ENCODE measurements at places on chromosomes 3 and 15. TPM values are rescaled to one million over a fixed set of nuclear protein-coding genes. Genes with fewer than 3 reads are reported as not detected.

DNA sequence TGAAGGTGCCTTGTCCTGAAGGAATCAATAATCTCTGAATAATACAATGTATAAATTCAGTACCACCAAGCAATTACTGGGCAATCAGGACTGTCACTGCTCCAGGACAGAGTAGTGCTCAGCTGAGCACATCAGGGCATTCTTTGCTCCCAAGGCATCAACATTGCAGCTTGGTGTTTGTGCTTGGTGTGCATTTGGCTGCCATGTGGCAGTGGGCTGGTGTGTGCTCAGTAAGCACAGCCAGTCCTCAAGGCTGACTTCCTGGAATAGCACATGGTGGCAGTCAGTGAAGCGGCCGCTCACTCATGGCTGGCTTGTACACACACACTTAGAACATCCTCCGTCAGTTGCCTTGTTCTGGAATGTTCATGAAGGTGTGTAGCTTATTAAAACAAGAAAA is 217.0 kb downstream of the EPHB1 start:
- DNase-seq, result no peak
- H3K4me1 ChIP-seq, result no peaks in the 10 kb centered on the region
- no peaks in the 10 kb centered on the region for H3K27me3 ChIP-seq
- no peak overlapping the region for H3K27ac ChIP-seq
- H3K36me3 ChIP-seq, result no peaks in the 10 kb centered on the region

GRCh38 chr3:42216931-42217333 is 49.1 kb downstream of the CCK start:
- H3K4me3 ChIP-seq, result no peak overlapping the region
- peaks cover 72% of the 10 kb centered on the region for H3K36me3 ChIP-seq

- H3K27ac ChIP-seq, result peak overlapping the region; percentile 87
- H3K27me3 ChIP-seq, result no peaks in the 10 kb centered on the region
- H3K36me3 ChIP-seq, result peaks cover 35% of the 10 kb centered on the region
- peaks cover 33% of the 10 kb centered on the region for H3K4me1 ChIP-seq
- DNase-seq, result peak; percentile 96
Observed at GRCh38 chr3:49133226-49133951, 539 bp upstream of the LAMB2 start.

GRCh38 chr3:155230382-155230781 is 63.1 kb downstream of the STRIT1 start:
- no peak overlapping the region for H3K4me3 ChIP-seq
- DNase-seq, result no peak
- H3K36me3 ChIP-seq, result no peaks in the 10 kb centered on the region
- H3K4me1 ChIP-seq, result peaks cover 17% of the 10 kb centered on the region

- no peak overlapping the region for H3K4me3 ChIP-seq
- H3K27ac ChIP-seq, result no peak overlapping the region
Observed at GRCh38 chr3:101695779-101696372, 9.4 kb upstream of the RPL24 start.

- no peak overlapping the region for H3K4me3 ChIP-seq
- no peak overlapping the region for H3K27ac ChIP-seq
- H3K36me3 ChIP-seq, result no peaks in the 10 kb centered on the region
- peaks cover 42% of the 10 kb centered on the region for H3K4me1 ChIP-seq
Observed at GRCh38 chr15:71801935-71802655, 8.3 kb upstream of the NR2E3 start.

DNA sequence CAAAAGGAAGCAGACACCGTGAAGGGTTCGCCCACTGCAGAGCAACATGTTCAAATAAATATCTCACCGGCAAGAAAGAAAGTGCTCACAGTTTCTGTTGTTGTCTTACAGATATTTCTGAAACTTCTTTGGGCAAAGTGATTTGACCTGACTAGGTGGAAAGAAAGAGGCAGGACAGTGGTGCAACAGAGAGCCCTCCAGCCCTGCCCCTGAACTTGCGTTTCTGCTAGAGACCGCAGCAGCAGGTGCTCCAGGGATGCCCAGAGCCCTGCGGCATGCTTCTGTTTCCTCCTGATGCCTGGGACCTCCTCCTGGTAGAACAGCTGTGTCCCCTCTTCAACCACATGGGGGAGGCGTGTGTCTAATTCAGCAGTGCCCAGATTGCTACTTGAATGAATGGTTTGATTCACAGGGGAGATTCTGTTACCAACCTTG is 123.4 kb downstream of the ATP10A start:
- H3K4me3 ChIP-seq, result no peak overlapping the region
- peak; percentile 63 for DNase-seq
- H3K27ac ChIP-seq, result no peak overlapping the region

- no peak for DNase-seq
- no peak overlapping the region for H3K4me3 ChIP-seq
- no peak overlapping the region for H3K27ac ChIP-seq
Observed at GRCh38 chr3:97713634-97714033, 50.9 kb upstream of the ARL6 start.

DNA sequence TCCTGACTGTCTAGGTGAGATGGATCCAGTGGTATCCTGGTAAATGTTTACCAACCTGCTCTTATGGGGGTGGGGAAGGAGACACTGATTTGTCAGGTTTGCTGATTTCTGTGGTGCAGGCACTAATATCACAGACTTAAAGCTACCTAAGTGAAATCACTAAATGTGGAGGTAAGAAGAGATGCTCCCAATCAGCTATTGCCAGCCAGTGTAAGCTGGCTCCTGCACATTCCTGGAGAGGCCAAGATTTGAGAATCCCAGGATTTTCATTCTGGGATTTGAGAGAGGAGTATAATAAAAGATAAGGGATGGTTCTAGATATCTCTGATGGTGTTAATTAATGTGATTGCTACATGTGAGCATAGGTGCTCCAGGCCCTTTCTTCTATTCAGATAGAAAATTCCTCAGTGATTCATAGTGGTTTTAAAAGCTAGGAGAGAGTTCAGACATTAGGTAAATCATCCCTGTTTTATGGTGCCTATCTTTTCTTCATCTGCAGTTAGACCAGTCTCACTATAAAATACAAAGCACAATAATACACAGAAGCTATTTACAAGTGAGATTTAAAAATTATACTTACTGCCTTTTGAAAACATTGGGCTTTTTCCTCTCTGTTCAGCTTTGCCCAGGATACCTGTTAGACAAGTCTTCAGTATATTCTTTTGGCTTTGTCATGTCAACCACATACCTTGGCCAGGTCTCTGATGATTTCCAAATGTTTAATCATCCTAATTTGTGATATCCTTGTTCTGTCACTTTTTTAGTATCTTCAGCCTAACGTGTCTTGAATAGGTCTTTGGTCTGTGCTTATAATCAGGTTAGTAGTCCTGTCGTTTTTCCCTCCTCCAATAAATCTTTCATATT is 90.9 kb downstream of the MBNL1 start:
- H3K4me1 ChIP-seq, result no peaks in the 10 kb centered on the region
- no peak for DNase-seq
- H3K27ac ChIP-seq, result no peak overlapping the region
- H3K4me3 ChIP-seq, result no peak overlapping the region
- H3K27me3 ChIP-seq, result no peaks in the 10 kb centered on the region

GRCh38 chr3:72560846-72561675 is 287.2 kb downstream of the SHQ1 start:
- H3K27me3 ChIP-seq, result no peaks in the 10 kb centered on the region
- no peak for DNase-seq
- H3K4me3 ChIP-seq, result no peak overlapping the region
- H3K4me1 ChIP-seq, result no peaks in the 10 kb centered on the region
- H3K36me3 ChIP-seq, result no peaks in the 10 kb centered on the region

GRCh38 chr3:62502315-62503300 is 129.3 kb upstream of the FEZF2 start:
- DNase-seq, result no peak
- no peaks in the 10 kb centered on the region for H3K4me1 ChIP-seq
- no peak overlapping the region for H3K27ac ChIP-seq
- H3K36me3 ChIP-seq, result no peaks in the 10 kb centered on the region

DNA sequence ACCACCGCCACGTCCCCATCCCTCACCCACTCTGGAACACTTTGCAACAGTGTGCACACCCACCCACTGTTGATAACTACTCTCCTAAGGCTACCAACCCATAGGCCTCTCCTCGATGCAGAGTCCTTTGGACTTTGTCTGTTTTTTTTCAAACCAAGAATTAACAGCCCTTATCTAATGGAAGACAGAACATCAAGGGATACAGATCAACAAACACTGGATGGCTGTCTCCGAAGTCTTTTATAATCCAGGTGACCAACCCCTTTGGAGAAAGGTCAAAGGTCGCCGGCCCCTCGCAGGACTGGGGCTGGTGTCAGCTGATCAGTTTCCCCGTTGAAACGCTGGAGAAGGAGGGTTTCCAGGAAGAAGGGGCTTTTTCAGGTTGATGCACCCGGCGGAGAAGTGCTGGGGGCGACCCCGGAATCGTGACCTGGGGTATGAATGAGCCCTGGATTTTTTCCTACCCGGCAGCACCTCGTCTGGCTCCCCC is 532 bp downstream of the B4GALT4 start:
- peak; percentile 59 for DNase-seq
- H3K36me3 ChIP-seq, result peaks cover 5% of the 10 kb centered on the region
- H3K27ac ChIP-seq, result peak overlapping the region; percentile 82
- H3K4me3 ChIP-seq, result peak overlapping the region; percentile 72
- H3K4me1 ChIP-seq, result peaks cover 12% of the 10 kb centered on the region

DNA sequence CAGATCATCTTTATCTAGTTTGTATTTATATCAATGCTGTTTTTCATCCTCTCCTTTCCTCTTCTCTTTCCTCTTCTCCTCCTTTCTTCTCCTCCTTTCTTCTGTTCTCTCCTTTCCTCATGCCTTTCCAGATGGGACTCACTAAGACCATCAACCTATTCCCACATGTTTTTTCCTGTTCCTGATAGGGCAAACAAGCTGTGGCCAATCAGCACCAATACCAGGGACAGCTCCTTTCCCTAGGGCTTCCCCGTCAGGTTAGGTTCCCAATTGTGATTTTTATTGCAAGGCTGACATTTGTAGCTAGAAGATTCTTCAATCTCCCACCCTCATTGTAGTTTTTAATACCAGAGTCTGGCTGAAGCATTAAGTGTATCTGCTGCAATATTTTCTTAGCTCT is 76.3 kb upstream of the COL8A1 start:
- DNase-seq, result no peak
- no peaks in the 10 kb centered on the region for H3K4me1 ChIP-seq
- no peaks in the 10 kb centered on the region for H3K27me3 ChIP-seq
- H3K36me3 ChIP-seq, result no peaks in the 10 kb centered on the region
- no peak overlapping the region for H3K4me3 ChIP-seq
- H3K27ac ChIP-seq, result no peak overlapping the region

- no peak for DNase-seq
- no peaks in the 10 kb centered on the region for H3K27me3 ChIP-seq
- no peaks in the 10 kb centered on the region for H3K36me3 ChIP-seq
- H3K4me1 ChIP-seq, result no peaks in the 10 kb centered on the region
Observed at GRCh38 chr3:102443021-102443420, 8.2 kb downstream of the ZPLD1 start.

GRCh38 chr3:138381950-138382715 is 33.8 kb downstream of the MRAS start:
- peaks cover 14% of the 10 kb centered on the region for H3K36me3 ChIP-seq
- peak; percentile 24 for DNase-seq
- H3K27me3 ChIP-seq, result no peaks in the 10 kb centered on the region
- no peak overlapping the region for H3K4me3 ChIP-seq

GRCh38 chr3:90128391-90128790 is 1021.0 kb downstream of the EPHA3 start:
- no peak overlapping the region for H3K4me3 ChIP-seq
- no peak overlapping the region for H3K27ac ChIP-seq
- DNase-seq, result no peak
- no peaks in the 10 kb centered on the region for H3K4me1 ChIP-seq
- H3K36me3 ChIP-seq, result no peaks in the 10 kb centered on the region

TERC gene
- not detected for polyA plus RNA-seq

GNB5 gene
- 9.4 TPM for polyA plus RNA-seq

GABRB3 gene
- polyA plus RNA-seq, result 1.3 TPM

GPR156 gene
- 1.8 TPM for polyA plus RNA-seq

WNT5A gene
- 22.7 TPM for polyA plus RNA-seq

ZMYND10 gene
- 0.96 TPM for polyA plus RNA-seq

HPS3 gene
- 12.8 TPM for polyA plus RNA-seq

GPX1 gene
- 143 TPM for polyA plus RNA-seq

STARD9 gene
- polyA plus RNA-seq, result 20.9 TPM

SLITRK3 gene
- polyA plus RNA-seq, result 0.98 TPM
